ENCODE measurements at places on chromosomes 1 and 21.

DNA sequence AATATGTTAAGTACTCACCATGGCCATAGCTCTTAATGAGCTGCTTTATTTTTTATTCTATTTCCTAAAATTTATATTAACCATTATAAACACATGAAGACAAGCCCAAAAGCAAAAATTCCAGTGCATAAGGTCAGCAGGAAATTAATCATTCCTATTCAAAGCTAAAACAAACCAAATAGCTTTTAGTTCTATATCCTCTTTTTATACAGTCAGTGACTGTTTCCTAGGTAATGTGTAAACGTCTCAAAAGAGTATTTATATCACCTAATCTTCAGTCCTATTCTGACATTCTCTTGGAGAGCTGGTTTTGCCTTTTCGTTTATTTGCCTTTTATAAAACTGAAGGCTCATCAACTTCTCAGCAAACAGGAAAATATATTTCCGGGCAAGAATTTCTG, 4.2 kb downstream of the GOLPH3L start:
- no peak for DNase-seq

- DNase-seq: no peak
Observed at GRCh38 chr1:206508956-206509355, 1.6 kb downstream of the RASSF5 start.

- no peak for DNase-seq
Observed at GRCh38 chr1:201783572-201783971, 45.4 kb upstream of the IPO9 start.

GRCh38 chr1:43760745-43761317, 53.5 kb downstream of the ST3GAL3 start:
- DNase-seq: no peak

DNA sequence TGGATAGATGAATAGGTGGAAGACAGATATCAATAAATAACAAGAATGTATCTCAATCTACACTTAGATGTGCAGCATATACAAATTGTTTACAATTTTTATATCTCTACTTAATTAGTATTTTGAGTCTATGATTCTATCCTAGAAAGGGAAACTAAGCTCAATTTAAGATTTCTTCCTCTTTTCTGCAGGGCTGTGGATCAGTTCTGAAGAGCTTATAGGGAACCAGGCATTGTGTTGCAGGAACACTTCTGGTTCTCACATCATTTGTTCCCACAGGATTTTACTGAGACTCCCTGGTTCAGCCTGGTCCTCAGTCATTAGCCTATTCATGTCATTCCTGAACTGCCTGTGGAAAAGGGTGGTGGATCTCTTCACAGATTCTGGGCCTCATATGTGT, 105.8 kb downstream of the TNFSF18 start:
- no peak for DNase-seq

Data from H54 (cell line).